ENCODE measurements at places on chromosomes 7 and 10.

DNA sequence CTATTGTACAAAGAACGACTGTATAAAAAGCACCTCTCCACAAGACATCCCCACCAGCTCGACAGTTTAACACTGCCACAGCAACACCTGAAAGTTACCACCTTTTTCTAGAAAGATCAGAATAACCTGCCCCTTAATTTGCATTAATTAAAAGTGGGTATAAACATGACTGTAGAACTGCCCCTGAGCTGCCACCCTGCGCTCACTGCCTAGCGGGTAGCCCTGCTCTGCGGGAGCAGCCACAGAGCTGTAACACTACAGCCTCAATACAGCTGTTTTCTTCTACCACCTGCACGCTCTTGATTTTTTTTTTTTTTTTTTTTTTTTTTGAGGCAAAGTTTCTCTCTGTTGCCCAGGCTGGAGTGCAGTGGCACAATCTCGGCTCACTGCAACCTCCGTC is 140.9 kb downstream of the PARD3 start:
- DNase-seq = no peak

DNA sequence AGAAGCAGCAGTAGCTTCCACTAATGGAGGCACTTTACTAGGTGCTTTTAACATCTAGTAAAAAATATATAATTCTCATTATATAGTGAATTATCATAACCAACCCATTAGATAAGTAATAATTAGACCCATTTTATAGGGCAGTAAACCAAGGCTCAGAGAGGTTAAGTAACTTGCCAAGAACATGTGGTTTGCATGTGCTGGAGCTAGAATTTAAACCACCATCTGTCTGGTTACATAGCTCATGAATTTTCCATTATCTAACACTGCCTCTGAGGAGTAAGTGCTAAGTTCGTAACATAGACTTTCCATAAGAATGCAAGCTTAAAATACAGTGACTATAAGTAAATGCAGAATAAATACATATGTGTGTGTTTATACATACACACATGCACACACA is 41.9 kb downstream of the CREB3L2 start:
- no peak for DNase-seq

DNA sequence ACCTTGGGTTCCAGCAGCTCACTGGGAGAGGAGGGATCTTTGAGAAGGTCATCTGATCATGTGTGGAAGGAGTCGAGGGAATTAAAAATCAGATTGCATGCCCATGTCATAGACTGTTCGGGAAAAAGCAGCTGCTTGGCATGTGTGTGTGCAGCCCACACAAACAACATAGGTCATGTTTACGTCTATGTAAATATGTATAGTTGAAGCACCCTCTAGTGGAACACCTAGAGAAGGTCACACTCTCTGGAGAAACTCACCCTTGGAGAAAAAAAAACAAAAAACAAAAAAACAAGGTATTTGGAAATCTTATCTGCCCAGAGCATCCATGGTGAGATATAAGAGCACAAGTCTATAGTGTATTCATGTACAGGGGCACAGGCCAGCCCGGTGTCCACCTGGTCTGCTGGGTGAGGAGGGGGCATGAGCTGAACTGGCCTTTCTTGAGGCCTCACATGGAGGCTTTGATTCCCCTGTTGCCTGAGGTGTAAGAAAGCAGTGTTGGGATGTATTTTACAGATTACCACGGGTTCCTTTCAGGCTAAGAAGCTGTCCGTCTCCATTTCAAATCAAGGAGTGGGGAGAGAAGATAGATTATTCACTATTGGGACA is 98.0 kb downstream of the NPY start:
- DNase-seq = peak; percentile 76

GRCh38 chr10:71379118-71379766 is 17.5 kb upstream of the CDH23 start:
- DNase-seq = no peak
